M059J (cell line): ENCODE measurements at places on chromosomes 3 and 15. TPM values are rescaled to one million over a fixed set of nuclear protein-coding genes. Genes with fewer than 3 reads are reported as not detected.

P2RY14 gene
- total RNA-seq, result not detected in 2 replicates

CIDEC gene
- not detected in 2 replicates for total RNA-seq

KNG1 gene
- total RNA-seq, result not detected in 2 replicates

CYP1A1 gene
- 1.4 and 3.3 TPM in 2 replicates for total RNA-seq

CPEB1 gene
- total RNA-seq, result 2.1 and 9.4 TPM in 2 replicates

ACKR4 gene
- total RNA-seq, result 0.20 and 0.44 TPM in 2 replicates
